ENCODE measurements at places on chromosomes 7 and 10. TPM values are rescaled to one million over a fixed set of nuclear protein-coding genes. Genes with fewer than 3 reads are reported as not detected.

Gene OR2A5
- total RNA-seq, result not detected

Gene TFR2
- total RNA-seq, result 3.1 TPM

GRCh38 chr10:76972541-76972940 is 665.1 kb downstream of the KCNMA1 start:
- no peaks in the 10 kb centered on the region for H3K4me1 ChIP-seq
- DNase-seq, result no peak
- H3K36me3 ChIP-seq, result no peaks in the 10 kb centered on the region
- no peaks in the 10 kb centered on the region for H3K27me3 ChIP-seq
- no peak overlapping the region for H3K4me3 ChIP-seq

GRCh38 chr7:30168835-30169573 is 34.2 kb downstream of the MTURN start:
- no peak for DNase-seq
- no peak overlapping the region for H3K27ac ChIP-seq
- H3K27me3 ChIP-seq, result no peaks in the 10 kb centered on the region
- H3K4me3 ChIP-seq, result no peak overlapping the region
- no peaks in the 10 kb centered on the region for H3K36me3 ChIP-seq

- DNase-seq, result no peak
- H3K27me3 ChIP-seq, result no peaks in the 10 kb centered on the region
- no peaks in the 10 kb centered on the region for H3K4me1 ChIP-seq
These were observed 17.1 kb upstream of the HTR5A start for GRCh38 chr7:155053002-155053401.

DNA sequence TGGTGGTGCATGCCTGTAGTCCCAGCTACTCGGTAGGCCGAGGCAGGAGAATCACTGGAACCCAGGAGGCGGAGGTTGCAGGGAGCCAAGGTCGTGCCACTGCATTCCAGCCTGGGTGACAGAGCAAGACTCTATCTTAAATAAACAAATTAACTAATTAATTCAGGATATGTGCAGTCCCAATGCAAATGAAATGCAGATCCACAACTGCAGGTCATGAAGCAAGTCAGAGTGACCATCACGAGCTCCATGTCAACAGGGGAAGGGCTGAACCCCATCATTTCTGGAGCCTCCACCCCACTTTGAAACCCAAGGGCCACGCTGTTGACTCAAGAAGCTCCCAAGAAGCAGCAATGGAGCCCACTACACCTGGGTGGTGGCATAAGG is 115.4 kb downstream of the LARP4B start:
- no peaks in the 10 kb centered on the region for H3K27me3 ChIP-seq
- H3K27ac ChIP-seq, result no peak overlapping the region

DNA sequence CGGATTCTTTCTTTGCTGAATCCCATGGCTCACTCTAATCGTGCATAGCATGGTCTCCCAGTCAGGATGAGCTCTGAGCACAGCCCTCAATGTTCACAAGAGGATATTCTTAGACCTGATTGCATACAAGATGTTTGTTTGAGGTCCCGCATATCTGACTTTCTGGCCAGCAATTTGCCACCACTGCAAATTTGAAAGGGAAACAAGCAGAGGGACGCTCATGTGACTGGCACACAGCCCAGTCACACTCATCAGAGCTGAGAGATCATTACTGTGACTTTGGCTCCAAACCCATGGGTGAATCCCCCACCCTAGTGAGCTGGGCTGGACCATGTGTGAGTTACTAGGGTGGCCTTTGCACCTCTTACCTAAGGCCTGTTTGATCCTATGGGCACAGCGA is 9.9 kb downstream of the TAS2R41 start:
- no peak overlapping the region for H3K4me3 ChIP-seq
- H3K36me3 ChIP-seq, result peaks cover 12% of the 10 kb centered on the region
- no peaks in the 10 kb centered on the region for H3K4me1 ChIP-seq
- H3K27ac ChIP-seq, result no peak overlapping the region
- DNase-seq, result no peak
